Activated naive CD4-positive, alpha-beta T cell (primary cell): ENCODE measurements at places on chromosomes 5 and 9.

- peak; percentile 2 for DNase-seq
Measured at GRCh38 chr5:5141625-5142525, 1.7 kb downstream of the ADAMTS16 start.

GRCh38 chr9:83422527-83422926 lies 115.7 kb downstream of the FRMD3 start:
- DNase-seq: no peak

GRCh38 chr5:159467666-159468065 lies 137.4 kb upstream of the IL12B start:
- no peak for DNase-seq

- DNase-seq: no peak
Measured at GRCh38 chr5:96745844-96746531, 61.8 kb downstream of the ERAP1 start.

DNA sequence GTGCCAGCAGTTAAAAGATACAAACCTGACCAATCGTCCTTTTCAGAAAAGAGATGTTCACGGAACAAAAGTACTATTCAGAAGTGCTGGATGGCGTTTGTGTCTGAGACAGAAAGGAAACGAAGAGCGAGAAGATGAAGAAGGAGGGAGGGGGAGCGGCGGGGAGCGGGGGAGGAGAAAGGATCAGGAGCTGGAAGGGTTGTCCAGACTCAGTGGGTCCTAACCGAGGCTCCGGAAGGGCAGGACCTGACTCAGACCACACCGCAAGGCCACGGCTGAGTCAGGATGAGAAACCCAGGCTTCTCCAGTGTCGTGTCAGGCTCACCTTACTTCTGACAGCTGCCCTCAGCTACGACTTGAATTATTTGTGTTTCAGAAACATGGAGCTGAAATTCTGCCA lies 46.2 kb downstream of the PAX5 start:
- DNase-seq: no peak

- DNase-seq: no peak
Measured at GRCh38 chr9:123662057-123662776, 267.7 kb downstream of the DENND1A start.

GRCh38 chr5:163658702-163659567 lies 153.5 kb downstream of the MAT2B start:
- no peak for DNase-seq

DNA sequence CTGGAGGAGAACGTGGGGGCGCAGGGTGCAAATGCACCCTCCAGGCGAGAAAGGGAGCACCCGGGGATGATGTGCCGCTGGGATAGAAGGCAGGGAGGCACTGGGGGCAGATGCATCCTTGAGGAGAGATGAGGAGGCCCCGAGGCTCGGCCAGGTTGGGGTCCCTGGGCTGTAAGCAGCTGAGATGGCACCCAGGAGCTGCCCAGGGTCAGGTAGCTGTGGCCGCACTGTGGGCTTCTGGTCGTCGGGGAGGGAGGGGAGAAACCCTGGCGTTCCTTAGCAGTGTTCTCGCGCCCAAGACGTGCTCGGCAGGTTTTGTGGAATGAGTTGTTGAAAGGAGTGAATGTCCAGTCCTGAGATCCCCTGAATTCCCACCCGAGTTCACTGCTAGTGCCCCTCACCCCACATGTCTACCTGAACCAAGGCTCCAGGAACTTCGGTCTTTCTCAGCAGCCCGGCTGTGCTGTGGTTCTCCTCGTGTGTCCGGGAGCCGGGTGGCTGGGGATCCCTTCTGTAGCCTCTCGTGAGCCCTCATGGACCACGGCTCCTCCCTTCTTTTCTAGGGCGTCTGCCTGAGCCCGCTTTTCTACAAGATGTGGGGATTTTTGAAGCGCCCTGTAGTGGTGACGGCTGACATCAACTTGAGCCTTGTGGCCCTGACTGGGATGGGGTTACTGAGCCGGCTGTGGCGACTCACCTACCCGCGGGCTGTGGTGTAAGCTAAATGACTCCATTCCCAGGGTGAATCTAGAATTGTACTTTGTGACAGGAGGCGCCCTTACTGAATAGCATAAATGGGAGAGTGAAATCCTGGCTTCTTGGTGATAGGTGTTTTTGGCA lies 1.1 kb downstream of the POMT1 start:
- no peak for DNase-seq

- no peak for DNase-seq
Measured at GRCh38 chr9:20557890-20558565, 64.3 kb downstream of the MLLT3 start.

DNA sequence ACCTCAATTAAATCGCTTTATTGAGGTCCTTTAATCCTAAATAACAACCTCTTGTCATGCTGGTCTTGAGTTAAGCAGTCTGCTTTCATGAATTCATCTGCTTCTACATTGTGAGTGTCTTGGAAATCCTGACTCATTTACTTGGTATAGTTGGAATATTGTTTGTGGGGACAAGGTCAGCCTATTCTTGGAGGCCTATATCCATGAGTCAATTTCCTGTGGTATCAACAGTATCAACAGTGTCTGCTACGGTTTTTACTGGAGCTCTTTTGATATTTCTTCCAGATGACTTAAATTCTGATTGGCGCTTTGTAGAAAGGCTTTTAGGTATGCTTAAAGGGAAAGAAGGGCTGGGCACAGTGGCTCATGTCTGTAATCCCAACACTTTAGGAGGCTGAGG lies 71.2 kb upstream of the PARP8 start:
- DNase-seq: no peak

- DNase-seq: no peak
Measured at GRCh38 chr5:2981652-2982051, 230.2 kb upstream of the IRX2 start.

DNA sequence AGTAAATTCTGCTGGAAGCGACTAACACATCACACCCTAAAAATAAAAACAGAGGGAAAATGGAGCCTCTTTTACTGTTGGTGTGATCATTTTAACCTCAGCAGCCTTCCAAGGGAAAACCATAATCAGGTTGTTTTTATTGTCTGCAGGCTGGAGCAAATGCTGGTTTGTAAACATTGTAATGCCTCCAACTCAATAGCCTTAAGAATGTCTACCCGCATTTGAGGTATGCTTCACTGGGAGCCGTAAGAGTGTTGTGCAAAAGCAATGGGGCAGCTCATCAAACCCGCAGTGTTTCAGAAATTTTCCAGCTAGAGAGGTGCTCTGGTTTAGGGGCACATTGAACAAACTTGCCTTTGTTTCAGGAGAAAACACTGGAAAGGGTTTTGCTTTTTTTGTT lies 17.0 kb downstream of the NIM1K start:
- no peak for DNase-seq

GRCh38 chr5:79529110-79529509 lies 15.2 kb upstream of the HOMER1 start:
- DNase-seq: no peak

DNA sequence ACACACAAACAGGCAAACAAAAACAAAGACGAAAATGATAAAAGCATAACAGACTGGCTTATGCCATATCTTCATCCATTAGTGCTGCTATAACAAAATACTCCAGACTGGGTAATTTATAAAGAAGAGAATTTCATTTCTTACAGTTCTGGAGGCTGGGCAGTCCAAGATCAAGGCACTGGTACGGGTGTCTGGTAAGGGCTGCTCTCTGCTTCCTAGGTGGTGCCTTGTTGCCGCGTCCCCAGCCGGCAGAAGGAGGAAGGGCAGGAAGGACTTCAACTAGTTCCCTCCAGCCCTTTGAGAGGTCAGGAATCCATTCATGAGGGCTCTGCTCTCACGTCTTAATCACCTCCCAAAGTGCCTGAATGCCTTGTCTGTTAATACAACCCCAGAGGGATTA lies 122.6 kb downstream of the BOD1 start:
- DNase-seq: no peak

- no peak for DNase-seq
Measured at GRCh38 chr5:115579747-115580173, 22.5 kb downstream of the TICAM2 start.

DNA sequence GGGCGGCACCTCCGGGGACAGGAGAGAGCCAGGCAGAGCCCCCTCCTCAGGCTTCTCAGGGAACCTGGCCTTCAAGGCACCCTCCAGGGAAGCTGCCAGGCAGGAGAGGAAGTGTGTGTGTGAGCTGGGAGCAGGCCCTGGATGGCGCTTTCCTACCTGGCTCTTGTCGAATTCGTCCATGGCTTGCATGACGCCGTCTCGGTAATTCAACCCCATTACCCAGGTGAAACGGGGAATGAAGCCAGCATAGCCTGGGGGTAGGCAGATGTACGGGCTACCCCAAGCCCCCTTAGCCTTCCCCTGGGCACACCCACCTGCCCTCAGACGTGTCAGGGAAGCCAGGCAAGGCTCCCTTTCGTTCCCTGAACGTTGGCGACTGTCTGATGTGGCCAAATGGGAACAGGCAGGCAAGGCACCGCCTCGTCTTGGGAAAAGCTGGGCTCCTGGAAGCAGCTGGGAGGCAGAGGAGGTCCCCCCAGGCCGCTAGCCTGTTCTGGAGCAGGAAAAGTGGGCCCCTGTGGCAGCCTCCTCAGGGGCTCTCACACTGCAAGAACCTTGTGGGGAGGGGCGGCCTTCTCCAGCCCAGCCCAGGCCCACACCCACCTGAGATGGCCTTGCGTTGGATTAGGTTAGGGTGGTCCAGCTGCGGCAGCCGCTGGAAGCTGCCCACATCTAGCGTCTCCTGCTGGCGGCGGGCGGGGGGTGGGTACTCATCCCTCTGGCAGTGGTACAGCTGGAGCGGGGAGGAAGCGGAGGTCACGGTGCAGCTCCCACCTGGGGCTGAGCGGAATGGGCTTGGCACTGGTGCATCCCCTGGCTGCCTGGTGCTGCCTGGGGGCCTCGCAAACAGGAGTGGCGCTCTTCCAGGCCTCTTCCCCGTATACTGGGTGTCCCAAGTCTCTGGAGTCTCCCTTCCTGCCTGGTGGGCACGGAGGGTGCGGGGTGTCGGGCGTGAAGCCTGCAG lies 3.7 kb downstream of the TUBB4B start:
- no peak for DNase-seq

DNA sequence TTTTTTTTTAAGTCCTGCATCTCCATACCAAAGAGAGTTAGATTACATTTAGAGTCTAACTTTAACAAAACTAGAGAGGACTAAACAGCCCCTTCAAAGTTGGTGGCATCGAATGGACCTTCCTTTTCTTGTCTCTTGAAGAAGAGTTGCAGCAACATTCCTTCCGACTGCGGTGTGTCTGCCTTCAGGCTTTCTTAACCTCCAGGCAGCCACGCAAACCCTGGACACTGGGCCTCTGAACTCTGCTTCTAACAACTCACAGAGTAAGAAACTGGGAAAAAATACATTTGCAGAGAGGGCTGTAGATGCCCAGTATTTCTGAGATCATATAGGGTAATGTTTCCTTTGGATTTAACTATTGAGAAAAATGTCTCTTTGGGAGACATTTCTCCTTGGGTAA lies 120.5 kb upstream of the MAST4 start:
- no peak for DNase-seq

GRCh38 chr9:88747768-88748167 lies 212.8 kb downstream of the NXNL2 start:
- no peak for DNase-seq

- DNase-seq: no peak
Measured at GRCh38 chr5:65893749-65894430, 32.5 kb upstream of the ERBIN start.

DNA sequence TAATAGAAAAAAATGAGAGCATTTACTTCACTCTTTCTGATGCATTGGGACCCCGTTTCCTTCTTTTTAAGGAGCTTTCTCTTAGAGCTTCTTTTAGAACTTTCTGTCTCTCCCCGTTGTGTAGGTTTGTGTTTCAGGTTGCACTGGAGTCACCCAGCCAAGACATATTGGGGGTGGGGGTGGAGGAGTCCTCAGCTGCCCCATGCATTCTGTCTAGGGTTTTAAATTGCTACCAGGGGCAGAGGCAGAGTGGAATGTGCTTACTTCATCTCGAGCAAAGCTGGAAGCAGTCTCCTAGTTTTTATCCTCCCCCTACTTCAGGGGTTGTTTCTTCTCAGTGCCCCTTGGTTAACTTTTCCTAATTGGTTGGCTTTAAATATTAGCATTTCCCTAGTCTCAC lies 9.4 kb downstream of the OR2K2 start:
- DNase-seq: no peak

GRCh38 chr9:130522233-130522808 lies 57.1 kb upstream of the FUBP3 start:
- DNase-seq: no peak

GRCh38 chr5:171311322-171312077 lies 2.5 kb downstream of the TLX3 start:
- DNase-seq: no peak

GRCh38 chr9:112868461-112868860 lies 22.2 kb downstream of the SLC46A2 start:
- DNase-seq: no peak

- no peak for DNase-seq
Measured at GRCh38 chr5:60802986-60803385, 41.1 kb downstream of the ELOVL7 start.

DNA sequence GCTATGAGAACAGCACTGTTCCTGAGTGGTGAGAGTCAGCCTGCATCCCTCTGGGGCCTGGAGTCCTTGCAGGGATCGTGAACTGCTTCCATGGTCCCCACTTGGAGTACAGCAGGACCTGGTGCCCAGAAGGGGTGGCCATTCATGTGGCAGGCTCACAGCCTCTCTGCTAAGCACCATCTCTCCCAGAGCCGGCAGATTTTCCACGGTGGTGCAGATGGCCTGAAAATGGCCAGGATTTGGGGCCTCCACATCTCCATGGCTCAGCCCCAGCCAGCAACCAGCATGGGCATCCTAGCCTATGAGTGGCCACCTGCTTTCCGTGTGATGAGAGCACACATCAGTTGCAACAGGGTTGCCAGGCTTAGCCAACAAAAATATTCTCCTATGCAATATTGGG lies 33.9 kb upstream of the SEMA4D start:
- DNase-seq: no peak

DNA sequence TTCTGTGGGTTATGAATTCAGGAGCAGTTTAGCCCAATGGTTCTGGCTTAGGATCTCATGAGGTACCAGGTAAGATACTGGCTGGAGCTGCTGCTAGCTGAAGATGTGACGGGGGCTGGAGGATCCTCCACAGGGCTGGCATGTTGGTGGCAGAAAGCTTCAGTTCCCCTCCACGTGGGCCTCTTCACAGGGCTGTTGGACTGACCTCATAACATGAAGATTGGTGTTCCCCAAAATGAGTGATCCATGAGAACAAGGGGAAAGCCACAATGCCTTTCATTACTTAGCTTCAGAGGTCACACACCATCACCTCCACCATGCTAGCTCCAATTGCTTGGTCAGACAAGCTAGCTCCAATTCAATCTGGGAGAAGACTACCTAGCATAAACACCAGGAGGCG lies 8.5 kb upstream of the S100Z start:
- DNase-seq: no peak

DNA sequence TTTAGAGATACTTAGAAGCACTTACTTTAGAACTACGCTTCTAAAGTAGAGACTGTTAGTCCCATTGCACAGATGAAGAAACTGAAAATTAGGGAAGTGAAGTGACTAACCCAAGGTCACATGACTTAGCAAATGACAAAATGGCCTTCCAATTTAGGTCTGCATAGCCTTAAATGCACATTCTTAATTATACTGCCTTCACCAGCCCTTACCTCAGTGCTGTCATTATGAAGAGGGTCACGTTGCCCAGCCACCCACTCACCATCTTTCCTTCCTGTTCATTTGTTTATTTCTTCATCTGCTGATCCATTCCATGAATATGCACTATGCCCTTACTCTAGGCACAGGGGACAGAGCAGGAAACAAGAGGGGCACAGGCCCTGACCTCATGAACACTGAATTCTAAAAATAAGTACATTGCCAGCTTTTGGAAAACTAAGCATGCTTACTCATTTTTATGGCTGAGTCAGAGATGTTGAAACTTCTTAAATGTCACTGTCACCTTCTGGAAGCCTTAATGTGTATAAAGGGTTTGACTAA lies 8.6 kb downstream of the HAVCR2 start:
- DNase-seq: no peak

GRCh38 chr5:17180330-17180843 lies 37.0 kb upstream of the BASP1 start:
- DNase-seq: no peak
